Cortex of kidney (tissue), 1 donor: ENCODE measurements at places on chromosomes 1 and 21.
A peak's percentile ranks its signal among the peaks of the same experiment; 100 is the strongest.

- DNase-seq, result no peak
Measured at GRCh38 chr1:30536530-30536929, 186.9 kb downstream of the MATN1 start.

GRCh38 chr1:8937701-8938100 lies 8.0 kb upstream of the CA6 start:
- DNase-seq, result no peak

GRCh38 chr21:37412603-37413360 lies 46.2 kb downstream of the DYRK1A start:
- no peak for DNase-seq

- DNase-seq, result no peak
Measured at GRCh38 chr1:110749960-110750359, 75.2 kb upstream of the KCNA3 start.

DNA sequence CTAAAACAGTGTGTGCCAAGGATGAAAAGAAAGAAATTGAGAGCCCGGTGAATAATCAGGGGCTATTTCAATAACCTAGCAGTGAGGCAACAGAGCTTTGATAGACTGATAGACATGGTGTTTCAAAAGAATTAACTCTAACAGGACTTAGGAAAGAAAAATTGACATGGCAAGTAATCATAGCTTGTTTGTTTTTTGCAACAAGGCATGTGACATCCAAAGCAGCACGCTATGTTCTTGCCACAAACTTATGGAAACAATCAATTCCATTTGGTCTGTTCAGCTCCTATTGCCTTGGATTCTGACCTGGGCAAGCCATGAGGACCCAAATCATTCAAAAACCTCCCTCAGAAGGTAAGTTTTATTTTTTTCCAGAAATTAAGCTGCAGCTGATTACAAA lies 608.5 kb downstream of the SMYD3 start:
- DNase-seq, result no peak

DNA sequence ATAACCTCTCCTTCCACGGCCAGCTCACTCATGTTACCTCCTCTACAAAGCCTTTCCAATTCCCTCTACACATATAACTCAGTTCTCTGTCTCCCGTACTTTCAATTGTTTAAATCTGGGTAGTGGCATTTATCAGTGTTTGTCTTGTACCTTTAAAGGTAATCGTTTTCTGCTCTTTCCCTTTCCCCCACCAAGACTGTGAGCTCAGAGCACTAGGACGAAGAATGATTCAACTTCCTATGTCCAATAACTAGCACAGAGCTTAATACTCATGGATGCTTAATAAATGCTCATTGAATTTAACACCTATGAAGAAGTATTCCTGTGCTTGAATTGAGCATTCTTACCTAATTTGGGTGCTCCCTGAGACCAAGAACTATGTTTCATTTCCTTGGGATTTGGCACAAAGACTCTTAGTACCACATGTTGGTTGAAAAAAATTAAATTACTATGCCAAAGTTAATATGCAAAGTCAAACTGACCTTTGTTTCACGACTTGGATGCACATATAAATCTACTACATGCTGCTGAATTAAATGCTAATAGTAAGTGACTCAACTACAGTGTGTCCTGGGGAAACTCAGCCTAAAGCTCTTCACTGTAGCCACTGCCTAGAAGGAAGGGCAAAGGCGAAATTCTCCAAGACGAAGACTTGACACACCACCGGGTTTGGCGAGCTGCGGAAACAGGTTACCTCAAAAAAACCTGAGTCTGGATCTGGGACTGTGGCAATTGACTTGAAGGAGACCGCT lies 30.6 kb upstream of the C1orf185 start:
- DNase-seq, result no peak

GRCh38 chr1:220527279-220527907 lies 543 bp upstream of the MARK1 start:
- peak; percentile 18 for DNase-seq

GRCh38 chr1:78408192-78408591 lies 82.6 kb upstream of the PTGFR start:
- DNase-seq, result no peak

GRCh38 chr1:203133970-203134725 lies 6.6 kb downstream of the ADORA1 start:
- no peak for DNase-seq

- no peak for DNase-seq
Measured at GRCh38 chr1:112253366-112253765, 142.6 kb upstream of the CTTNBP2NL start.

GRCh38 chr1:42974767-42975437 lies 16.2 kb upstream of the SLC2A1 start:
- no peak for DNase-seq

DNA sequence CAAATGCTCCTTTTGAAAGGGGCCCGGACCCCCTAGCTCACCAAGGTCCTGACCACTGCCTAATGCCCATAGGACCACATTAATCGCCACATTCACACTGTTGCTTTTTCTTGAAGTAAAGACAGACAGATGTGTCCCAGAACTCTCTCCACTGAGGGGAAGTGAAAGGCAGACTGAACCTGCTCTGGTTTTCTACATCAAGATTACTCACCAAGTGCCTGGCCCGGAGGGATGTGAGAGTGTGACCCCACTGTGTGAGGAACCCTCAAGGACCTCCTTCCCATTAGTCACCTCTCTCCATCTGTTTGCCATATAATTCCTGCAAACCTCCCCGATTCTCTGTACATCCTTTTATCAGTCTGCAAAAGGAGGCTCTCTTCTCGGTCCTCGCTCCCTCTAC lies 381.5 kb downstream of the OMA1 start:
- no peak for DNase-seq

DNA sequence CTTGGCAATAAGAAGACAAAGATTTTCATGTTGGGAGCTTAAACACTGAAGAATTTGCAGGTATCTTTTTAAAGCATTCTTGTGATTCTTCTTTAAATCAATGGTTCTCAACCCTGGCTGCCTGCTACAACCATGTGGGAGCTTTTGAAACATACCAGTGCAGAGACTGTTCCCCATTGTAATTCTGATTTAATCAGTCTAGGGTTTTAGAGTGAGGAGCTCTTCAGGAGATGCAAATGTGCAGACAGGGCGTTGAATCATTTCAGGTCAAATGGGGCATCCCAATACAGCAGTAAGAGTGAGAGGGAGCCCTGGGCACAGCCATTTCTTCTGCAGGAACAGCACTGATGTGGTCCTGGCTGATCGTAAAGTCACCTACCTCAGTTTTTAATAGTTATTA lies 24.3 kb downstream of the KCNJ6 start:
- DNase-seq, result no peak

GRCh38 chr1:192284927-192285326 lies 31.9 kb upstream of the RGS21 start:
- no peak for DNase-seq

DNA sequence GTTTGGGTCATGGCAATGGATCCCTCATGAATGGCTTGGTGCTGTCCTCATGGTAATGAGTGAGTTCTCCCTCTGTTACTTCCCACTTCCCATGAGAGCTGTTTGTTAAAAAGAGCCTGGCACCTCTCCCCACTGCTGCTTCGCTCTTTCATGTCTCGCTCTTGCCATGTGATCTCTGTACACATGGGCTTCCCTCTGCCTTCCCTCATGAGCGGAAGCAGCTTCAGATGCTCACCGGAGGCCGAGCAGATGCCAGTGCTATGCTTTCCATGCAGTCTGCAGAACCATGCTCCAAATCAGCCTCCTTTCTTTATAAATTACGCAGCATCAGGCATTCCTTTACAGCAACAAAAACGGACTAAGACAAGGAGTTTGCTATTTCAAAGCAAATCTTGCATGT lies 14.9 kb upstream of the GNPAT start:
- DNase-seq, result no peak

- DNase-seq, result no peak
Measured at GRCh38 chr1:217535601-217536377, 95.1 kb downstream of the GPATCH2 start.

GRCh38 chr1:172069534-172069933 lies 228.2 kb downstream of the DNM3 start:
- DNase-seq, result no peak

- no peak for DNase-seq
Measured at GRCh38 chr1:203078478-203078877, 7.3 kb downstream of the MYOG start.

GRCh38 chr21:41054018-41054578 lies 113.9 kb upstream of the BACE2 start:
- no peak for DNase-seq

- no peak for DNase-seq
Measured at GRCh38 chr1:209249280-209249670, 334.2 kb upstream of the CAMK1G start.

DNA sequence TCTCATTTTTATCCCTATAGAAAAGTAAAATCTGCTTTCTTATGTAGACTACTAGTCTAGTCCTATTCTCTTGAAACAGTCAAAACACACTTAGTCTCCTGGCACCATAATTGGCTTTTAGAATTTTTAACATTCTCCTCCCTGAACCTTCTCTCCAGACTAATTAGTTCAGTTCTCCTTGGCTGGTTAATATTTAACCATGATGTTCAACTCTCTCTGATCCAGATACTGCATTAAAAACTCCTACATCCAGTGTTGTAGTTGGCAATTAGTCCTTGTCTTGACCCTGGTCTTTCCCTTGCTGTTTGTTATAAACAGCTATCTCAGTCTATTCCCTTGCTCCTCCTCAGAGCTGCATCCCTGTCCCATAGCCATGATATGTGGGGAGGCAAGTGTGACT lies 422.9 kb upstream of the BEND5 start:
- DNase-seq, result no peak

GRCh38 chr1:174217248-174217647 lies 57.9 kb downstream of the RABGAP1L start:
- DNase-seq, result no peak

DNA sequence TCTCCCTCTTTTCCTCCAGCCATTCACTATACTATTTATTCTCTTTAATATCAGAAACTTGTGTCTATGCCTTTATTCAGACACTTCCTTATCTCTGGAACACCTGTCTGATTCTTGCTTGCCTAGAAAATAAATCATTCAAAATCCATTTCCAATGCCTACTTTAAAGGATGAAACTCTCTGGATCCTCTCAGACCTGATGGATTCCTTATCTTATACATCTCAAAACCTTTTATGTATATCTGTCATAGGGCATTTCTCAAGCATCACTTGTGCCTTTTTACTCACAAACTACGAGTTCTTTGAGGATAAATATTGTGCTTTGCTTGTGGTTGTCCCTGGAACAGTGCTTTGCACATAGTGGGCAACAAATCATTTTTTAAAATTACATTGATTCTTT lies 3.8 kb upstream of the ATP6V1G3 start:
- DNase-seq, result no peak

GRCh38 chr1:41282679-41283317 lies 40.7 kb upstream of the SCMH1 start:
- DNase-seq, result no peak

DNA sequence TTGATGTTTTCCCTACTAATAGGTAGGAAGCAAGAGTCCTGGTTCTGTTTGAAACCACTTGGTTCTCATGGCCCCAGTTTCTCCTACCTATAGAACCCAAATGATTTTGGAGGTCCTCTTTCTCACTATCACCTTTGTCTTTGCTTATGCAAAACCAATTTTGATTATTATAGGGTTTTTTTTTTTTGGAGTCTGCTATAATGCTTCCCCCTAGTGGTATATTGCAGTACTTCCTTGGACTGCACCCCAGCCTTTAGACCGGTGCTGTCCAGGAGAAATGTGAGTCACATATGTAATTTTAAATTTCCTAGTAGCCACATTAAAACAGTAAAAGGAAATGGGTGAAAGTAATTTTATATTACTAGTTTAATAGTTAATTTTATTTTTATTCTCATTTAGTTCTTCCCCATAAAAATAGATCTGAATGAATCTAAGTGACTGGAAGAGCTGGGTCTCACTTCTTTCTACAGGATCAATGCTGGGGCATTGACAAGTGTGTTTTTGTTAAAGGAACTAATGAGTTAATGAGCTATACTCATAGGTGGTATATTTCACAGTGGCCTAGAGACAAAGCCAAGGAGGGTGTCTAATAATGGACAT lies 10.6 kb downstream of the FCMR start:
- no peak for DNase-seq
